DMS79 treated with DMSO at 0.1 percent for 48 hours (cell line): ENCODE measurements at places on chromosomes 16 and 17.

- no peak for DNase-seq
Observed at GRCh38 chr17:4082136-4082924, 60.5 kb downstream of the ZZEF1 start.

- DNase-seq, result no peak
Observed at GRCh38 chr17:28983286-28984230, 22.3 kb downstream of the SEZ6 start.

- DNase-seq, result no peak
Observed at GRCh38 chr17:27076814-27077213, 217.1 kb upstream of the WSB1 start.

- no peak for DNase-seq
Observed at GRCh38 chr17:40596261-40596919, 31.1 kb upstream of the CCR7 start.

DNA sequence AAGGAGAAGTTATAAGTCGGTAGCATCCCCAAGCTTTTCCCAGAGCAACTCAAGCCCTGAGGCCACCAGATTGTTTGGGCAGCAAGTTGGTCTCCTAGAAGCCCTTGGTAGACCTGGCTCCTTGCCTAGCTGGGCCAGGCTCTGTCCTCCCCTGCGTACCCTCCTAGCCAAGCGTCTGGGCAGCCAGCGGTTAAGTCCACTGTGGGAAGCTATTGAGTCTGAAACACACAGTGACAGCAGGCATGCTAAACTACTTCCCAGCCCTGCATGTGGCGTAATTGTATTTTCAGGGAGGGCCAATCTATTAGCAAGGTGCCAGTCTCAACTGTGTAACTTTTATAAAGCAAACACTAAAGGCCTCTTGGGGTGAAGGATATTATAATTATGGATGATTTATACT is 419.1 kb upstream of the RBFOX1 start:
- DNase-seq, result no peak

DNA sequence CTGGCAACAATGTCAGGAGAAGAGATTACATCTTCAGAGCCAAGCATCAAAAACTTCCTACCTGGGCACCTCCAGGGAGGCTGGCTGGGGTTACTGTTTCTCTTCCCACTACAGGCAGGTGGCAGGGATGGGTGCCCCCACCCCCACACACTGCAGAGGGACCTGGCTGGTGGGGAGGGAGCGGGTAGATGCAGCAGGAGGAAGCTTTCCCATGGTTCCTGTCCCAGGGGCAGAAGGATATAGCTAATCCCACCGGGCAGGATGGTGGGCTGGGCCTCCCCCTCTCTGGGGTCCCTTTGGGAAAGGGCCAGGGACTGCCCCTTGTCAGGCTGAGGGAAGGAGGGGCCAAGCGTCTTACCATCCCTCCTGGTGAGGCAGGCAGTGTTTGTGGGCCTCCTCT is 16.7 kb upstream of the MTMR4 start:
- no peak for DNase-seq

GRCh38 chr17:78168242-78168902 is at the start of gene SYNGR2:
Gene SYNGR2 (plus strand): TSS chr17:78168581. CDS start chr17:78168617, 36 bp downstream.
- peak; percentile 47 for DNase-seq

- DNase-seq, result no peak
Observed at GRCh38 chr17:34070712-34071111, 184.4 kb upstream of the CCL2 start.

- DNase-seq, result no peak
Observed at GRCh38 chr16:13414154-13414553, 505.8 kb upstream of the ERCC4 start.

DNA sequence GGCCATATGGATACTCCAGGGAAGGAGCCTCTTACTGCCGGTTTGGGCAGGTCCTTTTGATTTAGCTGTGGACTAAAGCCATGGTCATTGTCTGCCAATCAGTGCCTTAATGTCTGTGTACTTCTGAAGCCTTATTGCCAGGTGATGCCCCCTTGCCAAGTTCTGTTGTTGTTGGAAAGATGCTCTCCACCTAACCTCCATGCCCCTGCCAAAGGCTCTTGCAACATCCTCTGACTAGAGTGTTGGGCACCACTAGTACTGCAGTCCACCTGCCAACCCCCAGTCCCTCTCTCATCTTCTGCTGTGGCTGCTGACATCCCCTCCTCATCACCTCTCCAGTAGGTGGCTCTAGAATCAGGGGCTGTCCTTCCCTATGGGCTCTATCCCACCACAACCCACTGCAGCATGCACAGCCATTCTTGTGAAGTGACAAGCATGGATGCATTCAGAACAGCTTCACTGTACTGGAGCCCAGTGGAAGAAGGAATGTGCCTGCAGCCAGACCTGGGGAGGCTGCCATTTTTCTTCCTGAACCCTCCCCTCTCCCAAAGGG is 375.3 kb upstream of the CDH5 start:
- no peak for DNase-seq

DNA sequence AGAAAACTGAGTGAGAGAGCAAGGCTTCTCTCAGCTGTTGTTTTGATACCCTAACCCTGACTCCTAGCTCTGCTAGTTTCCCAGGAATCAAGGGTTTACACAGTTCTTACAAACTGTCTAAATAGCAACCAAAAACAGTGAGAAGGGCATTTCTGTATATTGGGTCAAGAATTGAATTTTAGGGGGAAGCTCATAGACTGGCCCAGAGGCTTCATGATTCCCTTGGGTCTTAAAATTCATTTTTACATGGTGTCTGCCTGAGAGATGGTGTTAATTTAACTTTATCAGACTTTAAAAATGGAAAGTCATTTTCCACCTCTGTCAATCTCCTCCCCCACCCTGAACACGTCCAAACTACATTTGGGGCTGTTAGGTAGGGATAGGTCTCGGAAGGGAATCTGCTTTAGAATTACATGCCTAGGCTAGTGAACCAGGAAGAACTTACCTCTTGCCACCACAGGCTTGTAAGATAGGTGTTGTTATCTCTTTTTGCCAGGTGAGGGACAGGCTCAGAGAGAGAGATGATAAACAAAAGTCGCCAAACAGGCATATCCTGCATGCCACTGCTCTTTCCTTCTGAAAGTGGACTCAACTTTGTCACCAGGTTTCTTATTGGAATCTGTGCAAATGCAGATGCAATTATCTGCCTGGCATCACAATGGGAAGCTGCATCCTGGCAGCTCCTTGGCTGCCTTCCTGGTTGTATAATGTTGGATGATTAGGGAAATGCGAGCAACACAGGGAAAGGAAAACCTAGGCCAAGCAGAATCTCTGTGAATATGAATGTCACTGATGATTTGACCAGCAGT is 3.1 kb downstream of the PHAF1 start:
- no peak for DNase-seq

DNA sequence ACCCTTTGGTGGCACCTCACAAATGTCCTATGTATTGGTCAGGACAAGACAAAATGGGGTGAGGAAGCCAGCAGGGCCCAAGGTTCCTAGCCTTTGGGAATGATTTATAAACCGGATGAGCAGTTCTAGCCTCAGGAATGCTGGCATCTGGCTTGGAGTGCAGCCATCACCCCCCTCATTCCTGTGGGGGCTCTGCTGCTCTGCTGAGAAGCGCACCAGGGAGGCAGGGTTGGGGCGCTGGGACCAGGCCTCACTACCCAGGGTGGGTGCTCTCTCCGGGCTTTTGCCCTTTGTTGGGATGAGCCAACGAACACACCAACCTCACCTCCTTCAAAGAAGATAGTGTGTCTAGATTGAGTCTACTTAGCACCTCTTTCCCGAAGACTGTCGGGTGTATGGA is 39.2 kb downstream of the TMEM11 start:
- no peak for DNase-seq

DNA sequence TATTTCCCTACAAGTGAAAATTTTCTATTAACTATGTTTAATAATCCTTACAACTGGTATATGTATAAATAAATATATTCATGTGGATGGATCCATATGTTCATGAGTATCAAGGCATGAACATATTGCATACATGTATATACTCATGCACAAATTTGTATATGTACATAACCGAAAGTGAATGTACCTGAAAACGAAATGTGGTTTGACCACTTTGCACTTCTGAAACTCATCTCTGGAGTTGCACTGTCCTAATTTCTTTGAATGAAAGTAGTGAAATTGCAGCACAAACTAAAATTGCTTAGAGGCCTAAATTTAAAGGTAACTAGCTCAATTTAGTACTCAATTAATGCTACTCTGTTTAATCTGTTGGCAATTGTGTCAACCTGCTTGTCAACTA is 27.4 kb upstream of the GNAO1 start:
- no peak for DNase-seq

DNA sequence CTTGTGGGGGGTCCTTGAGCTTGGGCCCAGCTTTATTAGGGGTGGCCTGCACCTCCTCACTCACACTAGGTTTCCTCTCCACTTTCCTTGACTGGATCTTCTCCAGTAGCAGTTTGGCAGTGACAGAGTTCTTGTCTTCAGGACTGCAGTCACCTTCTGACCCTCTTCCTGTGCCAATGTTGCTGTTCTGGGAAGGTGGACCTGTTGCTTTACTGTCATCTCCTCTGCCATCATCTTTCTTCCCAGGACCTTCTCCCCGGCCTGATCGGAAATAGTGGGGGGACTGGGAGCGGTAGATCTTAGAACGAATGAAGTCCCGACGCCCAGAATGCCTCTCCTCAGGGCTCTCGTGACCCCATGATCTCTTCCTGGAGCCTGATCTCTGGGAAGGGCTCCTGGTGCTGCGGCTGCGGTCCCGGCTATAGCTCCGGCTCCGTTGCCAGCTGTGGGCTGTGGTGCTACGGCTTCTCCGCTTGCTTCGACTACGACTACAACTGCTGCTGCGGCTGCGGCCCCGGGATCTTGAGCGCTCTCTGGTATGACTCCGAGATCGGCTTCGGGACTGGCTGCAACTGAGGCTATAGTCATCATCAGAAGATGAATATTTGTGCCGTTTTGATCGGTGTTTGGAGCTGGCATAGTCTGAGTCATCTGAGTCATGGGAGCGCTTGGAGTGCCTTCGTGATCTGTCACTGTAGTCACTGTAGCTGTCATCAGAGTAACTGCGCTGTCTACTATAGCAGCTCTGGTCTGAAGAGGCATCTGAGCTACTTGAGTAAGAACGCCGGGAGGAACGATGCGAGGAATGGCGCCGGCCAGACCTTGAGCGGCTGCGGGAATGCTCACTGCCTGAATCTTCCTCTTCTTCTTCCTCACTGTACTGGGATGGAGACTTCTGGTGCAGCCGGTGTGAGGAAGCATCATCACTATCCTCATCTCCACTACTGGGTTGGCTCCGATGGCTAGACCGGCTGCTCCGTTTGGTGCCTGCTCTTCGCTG is 9.5 kb upstream of the ITGA2B start:
- no peak for DNase-seq

GRCh38 chr16:83312015-83312717 is 495.6 kb upstream of the HSBP1 start:
- DNase-seq, result no peak

- no peak for DNase-seq
Observed at GRCh38 chr17:44547625-44548267, 9.5 kb upstream of the FZD2 start.

DNA sequence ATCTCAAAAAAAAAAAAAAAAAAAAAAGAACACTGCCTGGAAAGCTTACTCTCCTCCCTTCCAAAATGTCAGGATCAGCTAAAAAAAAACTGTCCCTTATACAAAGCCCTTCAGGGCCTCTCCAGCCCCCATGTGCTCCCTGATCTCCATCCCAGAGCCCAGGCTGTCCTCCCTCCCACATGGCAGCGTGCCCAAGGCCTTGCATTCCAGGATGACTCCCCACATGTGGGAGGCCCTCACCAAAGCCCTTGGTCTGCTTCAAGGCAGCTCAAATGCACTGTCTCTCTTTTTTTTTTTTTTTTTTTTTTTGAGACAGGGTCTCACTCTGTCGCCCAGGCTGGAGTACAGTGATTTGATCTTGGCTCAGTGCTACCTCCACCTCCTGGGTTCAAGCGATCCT is 2.3 kb downstream of the FDXR start:
- DNase-seq, result no peak

DNA sequence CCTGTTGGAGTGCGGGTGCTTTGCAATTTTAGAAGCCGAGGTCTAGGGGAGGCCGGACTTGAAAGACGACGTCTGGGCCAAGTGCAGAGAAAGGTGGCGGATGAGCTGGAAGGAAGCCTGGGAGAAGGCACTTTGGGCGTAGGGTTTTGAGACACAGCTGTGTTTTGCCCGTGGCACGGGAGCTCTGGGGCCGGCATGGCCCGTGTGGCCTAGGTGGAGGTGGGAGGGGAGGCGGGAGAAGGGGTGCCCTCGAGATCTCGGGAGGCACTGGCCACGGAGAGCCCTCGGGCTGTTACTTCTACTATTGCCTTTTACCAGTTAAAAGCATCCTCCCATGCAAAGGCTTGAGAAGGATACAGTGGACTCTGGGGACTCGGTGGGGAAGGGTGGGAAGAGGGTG is 161.9 kb downstream of the FOXL1 start:
- DNase-seq, result no peak

DNA sequence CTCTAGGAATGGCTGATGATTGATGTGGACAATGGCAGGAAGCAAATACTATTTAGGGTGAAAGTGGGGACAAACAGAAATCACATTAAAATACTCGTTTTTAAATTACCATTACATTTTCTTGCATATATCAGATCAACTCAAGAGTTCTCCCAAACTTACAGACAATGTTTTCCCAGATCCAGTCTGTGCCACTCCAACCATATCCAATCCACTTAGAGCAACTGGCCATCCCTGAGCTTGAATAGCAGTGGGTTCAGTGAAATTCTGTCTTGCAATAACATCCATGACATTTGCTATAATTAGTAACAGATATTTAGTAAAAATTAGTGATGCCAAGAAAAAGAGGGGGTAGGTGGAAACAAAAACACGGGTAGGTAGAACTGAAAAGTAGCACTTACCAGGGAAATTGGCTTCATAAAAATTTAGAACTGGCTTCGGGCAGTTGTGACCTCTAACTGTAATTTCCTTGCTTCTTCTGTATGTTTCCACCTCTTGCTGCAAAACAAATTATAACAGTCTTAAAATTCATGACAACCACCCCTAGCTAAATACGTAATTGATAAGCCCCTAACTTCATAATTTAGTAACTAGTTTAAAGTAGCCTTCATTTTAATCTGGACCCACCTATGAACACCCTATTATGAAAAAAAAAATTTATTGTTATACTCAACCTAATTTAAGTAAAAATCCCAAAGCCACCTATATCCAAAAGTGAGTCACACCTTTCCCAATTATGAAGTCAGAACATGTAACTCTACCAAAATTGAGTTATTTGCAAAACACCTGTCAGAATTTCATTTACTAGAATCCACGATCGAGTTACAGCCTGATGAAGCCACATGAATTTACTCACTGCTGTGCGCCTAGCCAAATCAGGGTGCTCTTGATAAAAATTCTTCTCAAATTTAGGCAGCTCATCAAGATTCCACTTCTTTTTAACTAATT is 2.0 kb downstream of the DDX5 start:
- no peak for DNase-seq

GRCh38 chr16:52964290-52964689 is 88.4 kb downstream of the CHD9NB start:
- no peak for DNase-seq

- no peak for DNase-seq
Observed at GRCh38 chr17:68184141-68184571, 63.7 kb upstream of the AMZ2 start.
